NCI-H82 (cell line): ENCODE measurements at places on chromosomes 16 and 17.

DNA sequence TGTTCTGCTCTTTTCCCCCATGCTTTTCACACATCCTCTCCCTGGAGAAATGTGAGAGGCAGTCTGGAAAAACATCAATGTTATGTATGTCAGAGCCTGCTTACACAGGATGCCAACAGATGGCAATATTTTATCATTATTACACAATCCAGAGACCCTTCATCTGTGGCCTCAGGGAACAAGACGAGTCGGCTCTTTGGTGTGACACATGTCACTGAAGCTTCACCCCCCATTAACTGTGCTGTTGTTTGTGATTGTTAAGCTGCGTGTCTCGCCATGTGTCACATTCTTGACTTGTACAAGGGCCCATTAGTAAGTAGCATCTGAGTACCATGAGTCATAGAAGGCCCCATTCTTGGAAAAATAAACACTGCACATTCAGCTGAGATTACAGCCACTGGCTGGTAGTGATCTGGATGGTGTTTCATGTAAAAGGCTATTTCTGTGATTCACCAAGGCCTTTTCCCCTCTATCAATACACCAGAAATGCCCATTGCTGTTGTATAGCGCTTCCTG, 682.1 kb upstream of the SOX9 start:
- DNase-seq = no peak

- DNase-seq = peak; percentile 22
These were observed 9.4 kb downstream of the SGCA start for GRCh38 chr17:50175035-50175807.

DNA sequence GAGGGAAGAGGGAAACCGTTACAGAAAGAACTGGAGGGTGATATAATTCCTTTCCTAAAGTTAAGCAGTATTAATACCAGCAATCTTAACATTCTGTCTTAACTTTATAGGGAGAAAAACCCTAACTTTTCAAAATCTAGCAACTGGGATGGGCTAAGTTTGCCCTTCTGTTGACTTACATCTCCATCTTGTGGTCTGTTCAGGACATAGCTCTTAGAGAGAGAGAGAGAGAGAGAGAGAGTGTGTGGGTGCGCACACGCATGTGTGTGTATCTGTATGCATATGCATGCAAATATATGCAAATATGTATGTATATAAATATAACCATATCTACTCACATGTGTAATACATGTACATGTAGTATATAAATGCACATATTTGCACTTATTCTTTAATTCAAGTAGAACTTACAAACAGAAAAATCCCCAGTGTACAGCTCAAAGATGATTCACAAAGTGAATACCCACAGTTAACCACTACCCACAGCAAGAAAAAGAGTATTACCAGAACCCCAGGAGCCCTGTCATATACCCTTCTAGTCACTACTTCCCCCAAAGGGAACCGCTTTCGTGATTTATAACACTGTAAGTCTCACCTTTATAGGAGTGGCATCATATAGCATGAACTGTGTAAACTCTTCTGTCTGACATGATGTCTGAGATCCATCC, 46.5 kb downstream of the STX8 start:
- DNase-seq = peak; percentile 17

DNA sequence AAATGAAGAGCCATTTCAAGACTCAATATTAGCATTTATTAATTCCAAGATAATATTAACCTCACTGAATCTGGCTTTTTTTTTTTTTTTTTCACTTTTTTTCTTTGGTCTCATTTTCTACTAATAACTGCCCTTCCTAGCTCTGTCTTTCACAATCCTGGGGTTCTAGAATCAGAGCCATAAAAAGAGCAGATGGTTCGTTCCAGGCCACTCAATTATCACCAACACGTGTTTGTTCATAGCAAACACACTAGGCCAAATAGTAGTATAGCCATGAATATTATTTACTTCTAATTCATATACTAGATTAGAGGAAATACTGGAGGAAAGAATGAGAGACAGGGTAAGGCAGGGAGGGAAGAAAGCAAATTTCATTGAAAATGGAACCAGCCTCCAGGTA, 39.8 kb downstream of the TEX2 start:
- DNase-seq = no peak

DNA sequence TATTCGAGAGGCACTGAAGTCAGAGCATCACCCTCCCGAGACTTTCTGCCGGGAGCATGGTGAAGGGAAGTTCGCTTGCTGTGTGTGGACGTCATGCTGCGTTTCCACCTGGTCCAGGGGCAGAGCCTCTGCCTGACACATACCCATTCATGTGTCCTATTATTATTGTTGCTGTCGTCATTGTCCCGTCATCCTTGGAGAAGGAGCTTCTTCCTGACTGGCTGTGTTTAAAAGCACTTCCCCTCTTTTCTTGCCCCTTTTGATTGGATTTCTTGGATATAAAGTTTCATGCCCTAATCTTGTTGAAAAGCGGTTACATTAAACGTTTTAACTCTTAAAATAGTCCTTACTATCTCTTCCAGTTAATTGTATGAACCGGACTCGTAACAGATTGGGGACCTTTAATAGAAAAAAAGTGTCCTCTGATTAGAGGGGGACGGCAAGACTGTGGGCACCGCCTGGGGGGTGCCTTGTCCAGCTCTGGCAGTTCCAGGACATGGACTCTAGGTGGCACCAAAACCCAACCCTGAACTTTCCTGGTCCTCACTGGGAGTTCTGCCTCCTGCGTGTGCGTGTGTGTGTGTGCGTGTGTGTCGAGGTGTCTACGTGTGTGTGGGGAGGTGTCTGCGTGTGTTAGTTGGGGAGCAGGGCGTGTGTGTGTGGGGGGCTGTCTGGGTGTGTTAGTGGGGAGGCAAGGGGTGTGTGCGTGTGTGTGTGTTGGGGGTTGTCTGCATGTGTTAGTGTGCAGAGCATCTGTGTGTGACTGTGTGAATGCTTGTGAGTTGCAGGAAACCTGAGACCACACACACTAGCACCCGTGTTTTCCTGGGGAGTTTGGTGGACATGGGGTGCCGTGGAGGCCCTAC, 133.3 kb upstream of the CIBAR2 start:
- peak; percentile 84 for DNase-seq

- peak; percentile 46 for DNase-seq
These were observed 11.3 kb downstream of the FKBP10 start for GRCh38 chr17:41824086-41824485.

DNA sequence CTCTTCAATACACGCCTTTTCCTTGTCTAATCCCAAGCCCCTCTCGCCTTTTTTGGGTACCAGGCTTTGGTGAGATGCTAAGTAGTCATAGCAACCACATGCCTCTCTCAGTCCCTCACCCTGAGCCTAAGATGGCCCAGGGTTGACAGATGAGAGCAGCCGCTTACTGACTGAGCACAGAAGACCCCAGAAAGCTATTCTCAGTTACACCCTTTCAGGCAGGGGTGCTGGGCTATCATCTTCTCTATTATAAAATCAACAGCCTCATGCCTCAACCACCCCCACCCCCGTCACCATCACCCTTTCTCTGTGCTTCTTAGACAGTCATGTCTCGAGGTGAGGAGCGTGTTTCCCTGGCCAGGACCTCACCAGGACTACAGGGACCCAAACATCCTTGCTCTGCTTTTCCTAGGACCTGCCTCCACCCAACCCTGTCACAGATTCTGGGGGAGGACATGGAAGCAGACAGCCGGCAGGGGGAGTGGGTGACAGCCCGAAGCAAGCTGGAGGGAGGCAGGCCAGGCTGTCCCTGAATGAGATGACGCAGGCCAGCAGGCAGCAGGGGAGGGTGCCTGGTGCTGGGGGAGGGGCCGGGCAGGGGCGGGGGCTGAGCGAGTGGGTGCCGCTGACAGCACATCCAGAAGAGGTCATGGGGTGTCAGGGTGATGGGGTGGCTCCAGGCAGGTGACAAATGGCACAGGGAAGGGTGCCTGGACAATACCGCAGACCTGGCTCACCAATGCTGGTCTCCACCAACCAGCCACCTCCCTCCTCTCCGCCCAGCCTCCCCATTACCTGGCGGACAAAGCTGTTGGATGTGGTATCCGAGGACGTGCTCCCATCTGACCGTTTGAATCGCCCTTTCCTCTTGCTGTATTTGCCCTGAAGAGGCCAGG, 3.1 kb downstream of the CACNB1 start:
- peak; percentile 89 for DNase-seq
